NCI-H446 treated with DMSO at 0.1 percent for 48 hours (cell line): ENCODE measurements at places on chromosomes 13 and 19.

- DNase-seq = no peak
These were observed 691.1 kb upstream of the SLC10A2 start for GRCh38 chr13:103757361-103757760.

DNA sequence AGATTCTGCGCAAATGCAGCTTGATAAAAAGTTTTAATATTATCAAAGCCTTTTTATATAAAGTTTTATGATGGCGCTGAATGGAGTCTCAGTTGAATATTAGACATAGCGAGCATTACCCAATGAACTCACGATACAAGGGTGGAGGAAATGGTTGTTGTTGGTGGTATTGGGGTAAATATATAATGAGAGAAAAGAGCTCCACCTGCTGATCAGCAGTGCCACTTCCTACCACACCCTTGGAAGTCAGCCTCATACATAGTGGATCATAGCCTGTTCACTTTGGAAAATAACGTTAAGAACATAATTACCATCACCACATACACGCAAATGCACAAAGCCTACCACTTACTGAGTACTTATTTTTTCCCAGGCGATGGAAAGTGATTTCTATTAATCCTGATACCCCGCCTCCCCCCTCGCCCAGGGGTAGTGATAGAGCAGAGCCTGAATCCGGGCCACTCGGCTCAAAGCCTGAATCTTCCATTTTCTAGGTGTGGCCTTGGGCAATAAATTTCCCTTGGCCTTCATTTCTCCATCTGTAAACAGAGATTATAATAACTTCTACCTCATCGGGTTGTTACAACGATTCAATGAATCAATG is 358.3 kb downstream of the KLF5 start:
- no peak for DNase-seq

GRCh38 chr19:1214862-1215731 is 9.5 kb downstream of the STK11 start:
- no peak for DNase-seq

DNA sequence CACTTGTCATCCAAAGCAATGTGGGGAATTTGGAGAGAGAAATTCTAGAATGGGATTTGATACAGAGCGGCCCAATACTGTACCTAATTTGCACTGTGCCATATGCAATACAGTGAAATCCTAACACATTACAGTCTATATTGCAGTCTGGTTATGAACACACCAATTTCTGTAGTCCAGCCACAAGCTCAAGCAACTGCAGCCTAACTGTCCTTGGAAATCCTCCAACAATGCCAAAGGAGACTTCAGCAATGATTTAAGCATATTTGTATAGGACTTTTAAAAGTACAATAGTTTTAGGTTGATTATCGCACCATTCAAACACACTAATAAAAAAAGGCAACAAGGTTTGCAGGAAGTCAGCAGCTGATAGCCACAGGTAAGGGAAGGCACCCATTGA is 17.3 kb downstream of the DIAPH3 start:
- no peak for DNase-seq

GRCh38 chr19:55304279-55304978 is 20.6 kb downstream of the BRSK1 start:
- no peak for DNase-seq

DNA sequence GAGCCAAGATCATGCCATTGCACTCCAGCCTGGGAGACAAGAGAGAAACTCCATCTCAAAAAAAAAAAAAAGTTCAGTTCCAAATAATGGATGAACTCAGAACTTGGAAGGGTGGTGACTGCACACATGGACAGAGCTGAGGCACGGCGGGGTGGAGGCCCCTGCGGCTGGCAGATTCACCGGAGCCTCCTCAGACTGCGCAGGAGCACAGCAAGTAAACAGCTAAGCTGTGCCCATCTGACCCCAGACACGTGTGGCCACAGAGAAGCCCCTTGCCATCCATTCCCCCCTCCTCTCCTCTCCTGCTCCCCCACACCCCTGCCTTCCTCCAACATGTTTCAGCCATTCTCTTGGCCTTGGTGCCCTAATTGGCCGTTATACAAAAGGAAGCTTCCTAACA is 15.6 kb upstream of the PROZ start:
- DNase-seq = no peak

DNA sequence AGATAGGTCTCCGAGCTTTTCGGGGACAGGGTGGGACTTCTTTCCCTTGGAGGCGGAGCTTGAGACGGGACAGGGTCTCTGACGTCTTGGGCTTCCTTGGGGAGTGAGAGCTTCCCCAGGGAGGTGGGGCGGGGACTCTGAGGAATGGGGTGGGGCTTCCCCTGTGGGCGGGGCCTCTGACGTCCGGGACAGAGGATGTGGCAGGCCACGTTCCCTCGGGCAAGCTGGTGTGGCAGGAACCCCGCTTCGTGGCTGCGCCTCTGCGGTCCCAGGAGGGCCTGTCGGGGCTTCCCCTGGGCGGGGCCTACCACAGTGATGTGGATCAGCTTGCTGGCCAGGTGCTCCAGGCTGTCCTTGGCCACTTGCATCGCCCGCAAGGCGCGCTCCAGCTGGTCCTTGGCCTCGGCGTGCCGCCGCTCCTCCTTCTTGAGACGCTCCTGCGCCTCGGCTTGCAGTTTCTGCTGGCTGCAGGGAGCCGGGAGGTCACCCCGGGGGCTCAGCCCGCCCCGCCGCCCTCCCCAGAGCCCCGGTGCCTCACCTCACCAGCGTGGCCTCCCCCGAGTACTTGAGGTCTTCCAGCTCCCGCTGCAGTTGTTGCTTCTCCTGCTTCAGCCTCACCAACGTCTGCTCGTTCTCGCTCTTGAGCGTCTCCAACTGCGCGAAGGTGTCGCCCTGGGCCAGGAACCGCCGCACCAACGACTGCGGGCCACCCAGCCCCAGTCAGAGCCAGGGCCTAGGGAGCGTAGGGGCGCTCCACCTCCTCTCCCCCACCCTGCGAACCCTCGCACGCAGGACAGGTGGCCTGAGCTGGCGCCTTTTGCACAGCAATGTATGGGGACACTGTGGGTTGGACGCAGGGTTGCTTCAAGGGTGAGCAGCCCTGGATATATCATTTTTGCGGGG is 3.3 kb upstream of the RGL3 start:
- DNase-seq = no peak

GRCh38 chr19:33841685-33842084 is 45.0 kb downstream of the KCTD15 start:
- DNase-seq = no peak

- no peak for DNase-seq
These were observed 167.7 kb downstream of the ZNF486 start for GRCh38 chr19:20334760-20335159.
